ENCODE measurements at places on chromosomes 12 and 14. TPM values are rescaled to one million over a fixed set of nuclear protein-coding genes. Genes with fewer than 3 reads are reported as not detected.

Gene ART4
- not detected for polyA plus RNA-seq

Gene DCN
- 5.0 TPM for polyA plus RNA-seq

Gene SHMT2
- 59.9 TPM for polyA plus RNA-seq

Gene GDF3
- polyA plus RNA-seq = 0.35 TPM

Gene ATL1
- polyA plus RNA-seq = 1.0 TPM

Gene MLF2
- polyA plus RNA-seq = 575 TPM
